ENCODE measurements at places on chromosomes 5 and 9.

DNA sequence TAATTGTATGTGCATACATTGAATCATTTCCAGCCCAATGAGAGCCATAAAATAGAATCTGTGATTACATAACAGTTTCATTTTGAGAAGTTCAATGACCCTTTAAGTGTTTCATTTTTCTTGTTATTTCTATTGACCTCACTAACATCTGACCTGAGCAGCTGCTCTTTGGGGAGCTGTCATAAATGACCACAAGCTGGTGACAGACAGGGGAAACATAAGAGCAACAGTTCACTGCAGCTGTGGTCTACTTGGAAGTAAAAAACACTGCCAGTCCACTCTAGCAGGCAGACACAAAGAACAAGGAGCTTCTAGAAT, 265.4 kb downstream of the DTWD2 start:
- no peak for DNase-seq

DNA sequence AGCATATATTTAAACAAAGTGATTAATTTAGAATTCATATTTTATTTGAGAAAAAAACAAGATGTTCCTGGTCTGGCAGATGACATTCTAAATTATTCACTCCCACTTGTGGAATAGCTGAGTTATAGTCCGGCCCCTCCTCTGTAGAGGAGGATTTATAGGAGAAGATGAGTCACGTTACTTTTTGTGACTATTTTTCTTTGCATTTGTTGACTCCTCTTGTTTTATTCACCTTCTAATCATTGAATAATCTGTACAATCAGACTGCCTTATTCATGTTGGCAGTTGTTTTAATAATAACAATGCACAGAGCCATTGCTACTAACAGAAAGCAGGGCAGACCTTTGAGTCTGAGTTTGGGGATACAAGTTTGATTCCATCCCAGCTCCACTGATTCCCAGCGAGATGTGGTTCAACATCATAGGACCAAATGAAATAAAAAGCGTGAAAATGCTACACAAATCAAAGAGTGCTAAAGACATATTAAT, 23.2 kb downstream of the DOCK8 start:
- no peak for DNase-seq

- no peak for DNase-seq
Observed at GRCh38 chr5:138466125-138466899, 1.0 kb downstream of the EGR1 start.

DNA sequence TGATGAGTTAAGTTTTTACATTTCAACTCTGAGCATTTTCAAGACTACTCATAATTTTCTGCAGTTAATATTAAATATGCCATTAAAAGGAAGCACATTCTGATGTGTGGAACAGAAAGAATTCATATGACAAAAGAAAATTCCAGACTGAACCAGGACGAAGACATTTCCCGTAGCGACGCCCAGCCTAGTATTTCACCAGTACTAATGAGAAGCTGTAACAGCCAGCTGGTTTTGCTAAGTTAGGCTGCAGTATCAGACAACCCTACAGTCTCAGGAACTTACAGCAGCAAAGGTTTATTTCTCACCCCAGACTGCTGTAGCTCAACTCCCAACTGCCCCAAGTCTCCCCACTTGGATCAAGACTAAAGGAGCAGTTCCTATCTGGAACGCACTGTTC, 91.6 kb downstream of the TMEM174 start:
- DNase-seq = no peak

DNA sequence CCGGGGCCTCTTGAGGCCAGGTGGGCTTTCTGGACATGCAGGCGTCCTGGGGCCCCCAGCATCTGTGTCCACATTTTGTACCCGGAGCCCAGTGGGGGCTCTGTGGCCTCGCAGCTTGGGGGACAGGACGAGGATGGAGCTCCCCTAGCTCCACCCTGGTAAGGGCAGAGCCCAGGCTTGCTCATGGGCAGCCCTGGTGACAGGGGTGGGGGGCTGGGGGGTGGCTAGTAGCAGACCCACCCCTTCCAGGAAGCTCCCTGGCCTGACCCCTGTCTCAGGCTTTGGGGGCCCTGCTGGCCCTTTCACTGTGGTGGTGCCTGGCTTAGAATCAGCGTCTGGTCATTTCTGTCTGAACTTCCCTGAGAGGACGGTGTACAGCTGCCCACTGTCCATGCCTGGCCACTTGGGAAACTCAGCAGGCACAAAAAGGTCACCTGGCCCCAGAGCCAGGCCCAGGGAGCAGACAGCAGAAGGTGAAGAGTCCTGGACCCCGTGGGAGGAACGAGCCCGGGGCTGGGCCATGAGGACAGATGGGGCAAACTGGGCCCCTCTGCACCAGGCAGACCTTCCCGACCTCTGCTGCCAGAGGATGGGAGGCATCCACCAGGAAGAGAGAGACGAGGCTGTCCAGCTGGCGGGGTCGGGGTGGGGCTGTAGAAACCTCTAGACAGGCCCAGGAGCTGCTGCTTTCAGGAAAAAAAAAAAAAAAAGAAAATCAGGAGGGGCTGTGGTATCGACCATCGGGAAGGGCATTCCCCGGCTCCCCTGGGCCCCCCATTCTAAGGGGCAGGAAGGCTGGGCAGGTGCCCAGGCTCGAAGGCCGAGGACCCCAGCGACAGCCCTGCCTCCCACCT, 52.8 kb downstream of the EXD3 start:
- no peak for DNase-seq

DNA sequence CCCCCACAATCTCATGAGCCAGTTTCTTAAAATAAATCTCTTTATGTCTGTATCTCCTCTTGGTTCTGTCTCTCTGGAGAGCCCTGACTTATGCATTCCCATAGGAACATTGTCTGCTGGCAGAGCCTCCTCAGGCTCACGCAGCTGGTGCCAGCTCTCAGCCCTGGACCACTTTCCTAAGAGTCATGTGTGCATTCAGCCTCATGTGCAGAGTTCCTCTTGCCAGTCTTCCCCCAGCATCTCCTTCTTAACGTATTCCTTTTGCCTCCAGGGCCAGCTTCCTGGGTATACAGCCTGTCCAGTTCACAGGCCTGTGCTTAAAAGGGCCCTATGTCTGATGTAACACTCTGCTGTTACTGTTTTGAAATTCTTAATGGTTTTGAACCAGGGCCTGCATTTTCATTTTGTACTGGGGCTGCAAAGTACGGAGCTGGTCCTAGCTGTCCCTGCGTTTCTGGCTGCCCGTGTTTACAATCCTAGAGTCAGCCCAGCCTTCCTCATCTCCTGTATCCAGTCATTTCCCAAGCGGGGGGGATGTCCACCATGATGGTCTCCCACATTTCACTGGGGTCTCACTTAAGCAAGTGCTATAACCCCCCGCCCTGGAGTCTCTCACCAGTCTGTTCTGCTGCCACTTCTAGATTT, 18.1 kb downstream of the ANKRD33B start:
- DNase-seq = no peak

DNA sequence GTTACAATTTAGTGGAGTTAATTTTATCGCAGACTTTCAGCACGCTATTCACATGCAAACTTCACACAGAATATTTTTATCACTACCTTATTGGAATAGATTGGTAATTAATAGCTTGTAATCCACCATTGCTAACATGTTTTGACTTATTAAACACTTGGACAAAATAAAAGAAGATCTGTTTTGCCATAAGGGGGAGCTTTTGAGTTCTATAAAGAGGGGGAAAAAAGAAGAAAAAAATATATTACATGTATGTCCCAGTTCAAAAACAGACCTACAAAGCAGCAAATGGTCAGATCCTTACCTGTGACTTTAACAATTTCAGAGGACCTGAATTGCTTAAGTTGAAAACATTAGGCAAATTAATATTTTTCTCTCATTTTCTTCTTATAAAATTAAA, 1.2 kb upstream of the PAPPA start:
- no peak for DNase-seq

DNA sequence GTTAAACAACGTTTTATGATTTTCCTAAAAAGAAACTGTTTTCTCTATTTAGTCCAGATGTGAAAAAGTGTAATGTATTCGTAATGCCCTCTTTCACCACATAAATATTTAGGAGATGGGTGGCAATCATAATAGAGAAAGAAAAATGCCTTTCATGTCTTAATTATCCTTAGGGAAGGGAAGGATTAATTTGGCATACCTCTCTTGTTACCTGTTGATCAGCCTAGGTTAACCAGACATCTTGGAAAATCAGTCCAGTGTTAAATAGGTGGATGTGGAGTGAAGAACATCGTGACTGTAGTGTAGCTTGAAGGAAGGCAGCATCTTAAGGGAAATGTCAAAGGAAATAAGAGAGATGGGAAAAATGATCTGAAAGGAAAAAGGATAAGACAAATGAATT, 76.2 kb downstream of the NNT start:
- no peak for DNase-seq

DNA sequence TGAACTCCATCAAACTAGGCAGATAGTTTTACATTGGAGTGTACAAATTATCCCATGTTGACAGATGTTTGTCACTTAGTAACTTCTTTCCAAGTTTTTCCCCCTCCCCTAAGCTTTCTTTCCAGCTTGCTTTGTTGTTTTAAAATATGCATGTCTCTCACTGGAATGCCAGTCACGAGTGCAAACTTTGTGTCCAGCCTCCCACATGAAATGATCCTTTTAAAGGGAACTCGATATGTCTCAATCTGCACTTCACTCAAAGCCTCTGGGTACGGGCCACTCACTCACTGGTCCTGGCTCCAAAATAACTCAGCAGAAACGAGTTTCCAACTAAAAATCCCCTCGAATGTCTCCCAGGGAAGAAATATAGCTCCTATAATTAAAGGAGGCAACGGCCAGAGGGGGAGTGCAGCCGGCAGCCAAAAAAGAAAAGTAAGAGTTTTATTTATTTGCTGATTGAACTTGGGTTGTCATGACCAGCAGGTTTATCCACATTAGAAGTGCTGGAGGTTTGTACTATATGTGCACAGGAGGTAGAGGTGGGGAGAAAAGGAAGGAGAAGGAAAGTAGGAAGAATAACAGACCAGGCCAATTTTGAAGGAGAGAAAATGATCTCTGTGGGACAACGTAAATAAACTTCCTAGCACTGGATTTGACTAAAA, 17.5 kb downstream of the NR2F1 start:
- DNase-seq = no peak

GRCh38 chr5:170300361-170301013, 2.9 kb upstream of the LCP2 start:
- DNase-seq = no peak

GRCh38 chr5:180160215-180160614, 48.8 kb downstream of the RASGEF1C start:
- no peak for DNase-seq

DNA sequence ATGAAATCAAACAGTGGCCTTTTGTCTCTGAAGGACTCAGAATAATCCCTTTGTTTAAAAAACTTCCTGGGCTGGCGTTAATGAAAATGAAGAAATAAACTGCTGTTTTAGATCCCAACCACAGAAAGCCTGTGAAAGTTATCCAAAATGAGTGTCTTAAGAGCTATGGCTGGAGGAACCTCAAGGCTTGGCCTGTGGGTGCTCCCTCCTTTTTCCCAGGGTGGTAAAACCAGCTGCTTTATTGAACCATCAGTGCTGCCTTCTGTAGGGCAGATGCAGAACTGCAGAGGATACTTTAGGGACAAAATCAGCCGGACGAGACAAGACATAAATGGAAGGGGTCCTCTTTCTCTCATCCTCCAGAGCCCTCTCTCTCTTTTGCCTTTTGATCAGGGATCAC, 100.9 kb downstream of the SMARCA2 start:
- no peak for DNase-seq

DNA sequence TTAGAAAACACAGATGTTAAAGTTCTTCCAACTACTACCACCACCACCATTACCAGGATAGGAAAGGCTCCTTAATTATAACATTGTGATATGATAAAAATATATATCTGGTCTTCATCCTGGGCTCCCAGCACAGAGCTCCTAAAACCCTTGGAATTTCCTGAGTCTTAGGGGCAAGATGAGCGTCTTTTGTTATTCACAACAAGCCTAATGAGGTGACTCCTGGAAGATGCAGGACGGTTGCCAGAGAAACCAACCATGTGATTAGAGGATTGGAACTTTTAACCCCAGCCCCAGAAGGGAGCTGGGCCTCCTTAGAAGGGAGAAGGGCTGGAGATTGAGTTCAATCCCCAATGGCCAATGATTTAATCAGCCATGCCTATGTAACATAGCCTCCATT, 148.0 kb upstream of the ADRA1B start:
- no peak for DNase-seq

GRCh38 chr9:98808411-98808815, 943 bp downstream of the GALNT12 start:
- no peak for DNase-seq

GRCh38 chr5:155697236-155697635, 629.7 kb upstream of the SGCD start:
- DNase-seq = no peak

GRCh38 chr9:35689542-35690293, at the start of gene TPM2:
Gene TPM2, minus strand, starts transcription at chr9:35689925. Its CDS starts 108 bp downstream, at chr9:35689817.
- no peak for DNase-seq

GRCh38 chr9:88521308-88521707, 13.7 kb upstream of the NXNL2 start:
- peak; percentile 51 for DNase-seq

GRCh38 chr9:122222791-122223190, 6.0 kb downstream of the LHX6 start:
- DNase-seq = no peak

DNA sequence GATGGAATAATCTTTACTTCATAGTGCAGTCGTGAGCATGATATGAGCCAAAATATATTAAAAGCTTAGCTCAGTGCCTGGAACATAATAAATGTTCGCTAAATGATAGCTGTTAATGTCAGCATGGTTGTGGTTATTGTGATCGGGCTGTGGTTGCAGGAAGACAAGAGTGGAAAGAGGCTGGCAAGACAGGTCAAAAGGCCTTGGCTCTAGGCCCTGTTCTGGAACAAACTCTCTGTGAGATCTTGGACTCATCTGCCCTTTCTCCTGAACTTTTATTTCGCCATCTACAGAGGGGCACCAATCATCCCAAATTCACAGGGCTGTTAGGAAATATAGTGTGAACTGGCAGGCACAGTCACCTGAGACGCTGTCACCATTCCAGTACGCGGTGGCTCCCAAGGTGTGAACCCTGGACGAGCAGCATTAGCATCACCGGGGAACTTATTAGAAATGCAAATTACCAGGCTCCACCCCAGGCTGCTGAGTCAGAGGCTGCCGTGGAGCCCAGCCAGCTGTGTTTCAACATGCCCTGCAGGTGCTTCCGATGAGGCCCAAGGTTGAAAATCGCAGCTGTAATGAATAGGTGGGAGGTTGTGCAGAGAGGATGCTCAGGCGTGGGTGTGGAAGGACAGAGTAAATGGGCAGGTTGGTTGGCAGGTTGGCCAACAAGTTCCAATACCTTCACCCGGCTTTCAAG, 50.2 kb upstream of the SAP30L start:
- peak; percentile 14 for DNase-seq

GRCh38 chr9:135365013-135365768, 114.4 kb upstream of the PPP1R26 start:
- no peak for DNase-seq

DNA sequence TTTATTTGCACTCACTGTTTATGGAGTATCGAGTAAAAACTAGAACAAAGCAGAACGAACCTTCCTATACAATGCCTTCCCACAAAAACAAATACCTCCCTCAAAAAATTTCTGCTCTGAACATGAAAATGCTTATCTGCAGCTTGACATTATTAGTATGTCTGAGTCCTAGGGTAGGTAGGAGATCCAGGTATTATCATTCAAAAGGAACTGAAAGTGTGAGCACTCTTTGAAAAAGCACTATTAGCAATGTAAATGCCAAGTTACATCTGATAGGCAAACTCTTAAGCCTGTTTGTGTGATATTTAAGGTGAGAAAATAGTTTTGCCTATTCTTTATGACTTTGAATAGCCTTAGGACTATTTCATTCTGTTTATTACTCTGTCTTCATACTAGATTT, 47.6 kb downstream of the ZSWIM6 start:
- no peak for DNase-seq

Data from head of caudate nucleus (tissue), 42 donors.